ENCODE measurements at places on chromosomes 2 and 18.

DNA sequence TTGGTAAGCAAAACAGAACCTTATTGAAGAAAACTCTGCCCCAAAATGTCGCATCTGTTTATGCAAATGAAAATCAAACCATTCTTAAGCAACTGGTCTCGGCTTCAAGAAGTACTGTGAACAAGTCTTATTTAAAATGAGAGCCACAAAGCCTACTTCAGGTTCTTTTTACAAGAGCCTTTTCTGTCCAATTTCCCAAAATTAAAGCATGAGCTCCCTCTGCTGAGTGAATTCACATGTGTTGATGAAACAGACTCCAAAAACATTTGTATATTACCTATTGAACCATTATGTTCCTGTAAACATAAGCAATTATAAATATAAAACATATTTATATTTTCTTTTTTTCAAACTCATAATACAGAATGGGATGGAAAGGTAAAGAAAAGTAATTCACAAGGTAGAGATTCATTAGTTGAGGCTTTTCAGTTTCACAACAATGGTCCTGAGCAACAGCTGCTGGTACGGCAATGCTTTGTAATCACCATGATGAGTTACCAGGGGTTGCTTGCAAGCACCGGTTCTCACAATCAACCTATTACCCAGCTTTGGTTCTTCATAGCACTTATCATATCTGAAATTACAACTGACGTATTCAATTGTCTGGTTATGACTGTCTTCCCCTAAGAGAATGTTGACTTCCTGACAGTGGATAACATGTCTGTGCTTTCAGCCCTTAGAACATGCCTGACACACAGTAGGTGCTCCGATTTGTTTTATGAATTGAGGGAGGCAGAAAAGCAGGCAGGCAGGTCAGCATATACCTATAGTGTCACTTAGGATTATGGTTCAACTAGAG, 108.4 kb upstream of the BZW1 start:
- peak; percentile 91 for DNase-seq

DNA sequence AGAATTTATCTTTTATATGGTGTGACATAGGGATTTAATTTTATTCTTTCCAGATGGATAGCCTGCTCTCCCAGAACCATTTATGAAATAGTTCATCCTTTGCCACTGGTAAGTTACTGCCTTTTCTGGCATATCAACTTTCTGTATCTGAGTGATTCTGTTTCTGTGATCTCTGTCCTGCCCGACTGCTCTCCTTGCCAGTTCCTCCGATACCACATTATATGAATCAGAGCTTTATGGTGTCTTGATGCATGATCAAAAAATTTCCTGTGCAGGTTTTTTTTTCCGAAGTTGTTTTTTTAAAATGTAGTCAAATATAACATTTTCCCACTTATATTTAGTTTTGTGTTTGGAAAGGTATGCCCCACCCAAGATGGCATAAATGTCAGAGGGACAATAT, 242.5 kb downstream of the CYP26B1 start:
- DNase-seq: no peak

DNA sequence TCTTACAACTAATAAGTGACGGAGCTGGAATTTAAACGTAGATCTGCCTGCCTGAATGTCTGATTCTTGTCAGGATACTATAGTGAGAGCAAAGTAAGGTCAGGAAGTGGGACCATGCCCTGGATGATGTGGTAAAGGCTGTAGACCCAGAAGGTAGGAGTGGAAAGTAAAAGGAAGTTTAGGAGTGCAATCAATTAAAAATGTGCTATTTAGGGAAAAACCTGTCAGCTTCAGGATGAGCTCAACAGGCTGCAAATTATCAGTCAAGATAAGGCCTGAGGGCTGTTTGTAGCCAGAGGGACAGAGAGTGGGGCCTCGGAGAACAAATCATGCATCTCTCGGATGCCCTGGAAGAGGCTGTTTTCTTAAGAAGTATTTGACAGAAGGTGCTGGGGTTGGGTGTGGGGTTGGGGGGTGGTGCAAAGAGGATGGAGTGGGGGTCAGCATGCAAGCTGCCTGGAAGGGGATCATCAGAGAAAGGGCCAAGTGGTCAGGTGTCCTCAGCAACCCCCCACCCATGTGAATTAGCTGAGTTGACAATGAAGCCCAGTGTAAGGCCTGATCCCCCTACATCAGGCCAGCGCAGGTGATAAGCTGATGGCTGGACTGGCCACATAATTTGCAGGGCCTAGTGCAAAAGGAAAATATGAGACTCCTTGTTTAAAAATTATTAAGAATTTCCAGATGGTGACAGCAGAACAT, 53.2 kb upstream of the MAPRE3 start:
- DNase-seq: no peak

GRCh38 chr2:181677912-181678586, 2.3 kb downstream of the NEUROD1 start:
- DNase-seq: peak; percentile 86

GRCh38 chr18:73766910-73767515, 380.6 kb downstream of the FBXO15 start:
- DNase-seq: no peak

GRCh38 chr2:135913727-135914365, 37.6 kb upstream of the MCM6 start:
- DNase-seq: peak; percentile 70

Data from choroid plexus epithelial cell (primary cell).